ENCODE measurements at places on chromosomes 6 and 20. TPM values are rescaled to one million over a fixed set of nuclear protein-coding genes. Genes with fewer than 3 reads are reported as not detected.
A peak's percentile ranks its signal among the peaks of the same experiment; 100 is the strongest.

DNA sequence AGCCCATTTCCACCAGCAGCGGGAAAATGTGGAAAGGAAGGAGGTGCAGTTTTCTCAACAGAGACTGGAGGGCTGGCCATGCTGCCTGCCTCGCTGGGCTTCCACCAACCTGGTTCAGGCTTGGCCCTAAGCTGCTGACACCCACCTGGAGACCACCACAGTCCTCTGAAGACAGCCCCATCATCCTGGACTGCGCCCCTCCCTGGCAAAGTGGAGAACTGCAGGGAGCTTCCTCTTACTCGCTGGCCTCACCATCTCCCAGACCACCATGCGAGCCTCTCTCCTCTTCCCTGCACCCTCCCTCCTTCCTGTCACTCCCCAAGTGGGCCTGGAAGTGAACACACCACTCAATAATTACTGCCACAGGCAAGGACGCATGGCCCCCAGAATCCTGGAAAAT, 71.5 kb downstream of the PSMG4 start:
- DNase-seq = no peak

DNA sequence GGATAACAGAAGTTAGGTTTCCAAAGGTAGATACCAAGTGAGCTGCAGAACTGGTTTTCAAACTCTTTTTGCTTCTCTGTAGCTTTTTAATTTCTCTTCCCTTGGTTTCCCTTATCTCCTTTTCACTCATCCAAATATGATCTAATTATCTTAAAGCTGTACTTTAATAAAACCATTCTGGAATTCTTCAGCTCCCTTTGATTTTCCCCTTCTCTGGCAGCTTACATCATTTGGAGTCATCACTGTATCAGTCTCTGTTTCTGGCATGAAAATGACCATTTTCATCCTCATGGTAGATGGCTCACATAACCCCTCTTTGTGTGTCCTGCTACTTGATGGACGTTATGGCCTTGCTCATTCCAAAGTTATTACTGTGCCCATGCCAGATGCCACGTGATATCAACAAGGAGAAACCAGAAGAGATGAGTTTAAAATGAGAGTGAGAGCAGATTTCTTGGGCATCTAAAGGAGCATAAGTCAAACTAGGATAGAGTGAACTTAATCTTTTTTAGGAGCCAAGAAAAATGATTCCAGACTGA, 620.2 kb downstream of the QKI start:
- peak; percentile 50 for DNase-seq

DNA sequence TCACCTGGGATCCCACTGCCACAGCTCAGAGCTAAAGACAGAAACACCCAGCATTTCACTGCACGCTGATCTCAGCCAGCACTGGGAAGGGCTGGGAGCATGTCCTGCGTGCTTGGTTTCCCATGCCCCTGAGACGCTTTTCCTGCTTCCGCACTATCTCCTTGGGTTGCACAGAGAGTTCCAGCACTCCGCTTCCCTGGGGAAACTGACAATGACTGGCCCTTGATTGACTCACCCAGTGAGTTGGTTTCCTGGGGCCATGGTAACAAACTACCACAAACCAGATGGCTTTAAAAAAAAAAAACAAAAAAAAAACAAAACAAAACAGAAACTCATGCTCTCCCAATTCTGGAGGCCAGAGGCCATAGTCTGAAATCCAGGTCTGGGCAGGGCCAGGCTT, 14.8 kb upstream of the MAS1L start:
- DNase-seq = peak; percentile 2

DNA sequence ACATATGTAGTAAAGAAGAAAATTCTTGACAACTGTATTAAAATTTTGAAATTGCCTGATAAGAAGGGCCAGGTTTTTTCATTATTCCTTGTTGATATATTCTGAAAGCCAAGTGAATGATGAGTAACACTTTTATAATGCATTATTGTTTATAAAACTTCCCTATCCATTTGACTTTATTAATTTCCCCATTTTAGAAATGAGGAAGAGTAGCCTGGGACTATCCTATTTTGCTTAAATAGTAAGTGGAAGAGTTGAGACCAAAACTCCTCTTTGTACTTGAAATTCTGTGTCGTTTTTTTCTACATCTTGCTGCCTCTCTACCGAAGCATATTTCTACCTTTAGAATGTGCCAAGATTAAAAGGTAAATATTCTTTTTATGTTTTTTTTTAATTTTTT, 39.7 kb downstream of the TRMT11 start:
- no peak for DNase-seq

GHRH gene
- total RNA-seq = not detected
